Choroid plexus epithelial cell (primary cell): ENCODE measurements at places on chromosomes 7 and 10.

GRCh38 chr7:131425992-131426391, 98.3 kb downstream of the MKLN1 start:
- no peak for DNase-seq

DNA sequence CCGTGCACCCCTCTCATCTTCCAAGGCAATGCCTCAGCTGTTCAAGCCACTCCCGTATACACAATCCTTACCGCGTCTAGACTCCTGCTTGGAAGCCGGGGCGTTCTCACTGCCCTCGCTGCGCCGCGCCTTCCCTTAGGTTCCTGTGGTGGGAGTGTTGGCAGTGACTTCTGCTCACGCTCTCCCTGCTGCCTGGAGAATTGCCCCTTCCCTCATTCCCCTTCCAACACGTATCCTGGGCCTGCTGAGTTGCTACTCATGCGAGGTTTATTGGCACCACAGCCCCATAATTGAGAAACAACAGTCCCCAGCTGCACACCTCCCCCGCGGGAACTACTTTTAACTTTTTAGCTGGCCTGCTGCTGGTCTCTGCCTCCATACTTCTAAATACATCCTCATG, 31.9 kb downstream of the RBM17 start:
- DNase-seq = no peak

DNA sequence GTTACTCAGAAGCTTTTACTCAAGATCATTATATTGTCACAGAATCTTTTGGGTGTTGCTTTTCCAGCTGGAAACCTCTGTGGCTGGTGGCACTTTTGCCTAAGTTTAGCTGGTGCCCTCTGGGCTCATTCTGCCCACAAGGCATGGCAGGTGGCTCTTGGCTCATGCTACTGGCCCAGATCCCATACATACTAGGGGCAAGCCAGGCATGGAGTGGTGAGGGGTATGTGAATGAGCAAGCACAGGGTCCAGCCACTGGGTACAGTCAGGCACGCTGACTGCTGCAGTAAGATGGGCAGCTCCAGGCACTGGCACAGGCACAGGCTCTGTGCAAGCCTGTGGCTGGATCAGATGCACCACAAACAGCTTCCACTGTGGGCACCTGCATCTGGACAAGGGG, 375.0 kb upstream of the SEMA3C start:
- DNase-seq = no peak

DNA sequence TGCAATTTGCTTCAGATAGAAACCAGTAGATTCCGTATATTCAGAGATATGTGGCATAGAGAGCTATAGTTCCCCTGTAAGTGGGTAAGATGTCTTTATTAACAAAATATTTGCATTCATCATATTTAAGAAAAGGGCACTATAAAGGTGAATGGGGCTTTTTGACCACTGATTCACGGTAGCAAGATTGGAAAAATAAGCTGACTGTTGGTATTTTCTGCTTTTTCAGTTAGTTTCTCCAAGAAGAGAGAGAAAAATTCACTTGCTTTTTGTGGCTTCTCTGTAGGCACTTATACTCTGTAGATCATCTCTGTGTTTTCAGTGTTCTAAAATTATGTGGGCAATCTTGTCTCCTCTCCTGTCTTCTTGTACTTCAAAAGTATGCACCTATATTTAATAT, 245.1 kb downstream of the TWIST1 start:
- DNase-seq = no peak

DNA sequence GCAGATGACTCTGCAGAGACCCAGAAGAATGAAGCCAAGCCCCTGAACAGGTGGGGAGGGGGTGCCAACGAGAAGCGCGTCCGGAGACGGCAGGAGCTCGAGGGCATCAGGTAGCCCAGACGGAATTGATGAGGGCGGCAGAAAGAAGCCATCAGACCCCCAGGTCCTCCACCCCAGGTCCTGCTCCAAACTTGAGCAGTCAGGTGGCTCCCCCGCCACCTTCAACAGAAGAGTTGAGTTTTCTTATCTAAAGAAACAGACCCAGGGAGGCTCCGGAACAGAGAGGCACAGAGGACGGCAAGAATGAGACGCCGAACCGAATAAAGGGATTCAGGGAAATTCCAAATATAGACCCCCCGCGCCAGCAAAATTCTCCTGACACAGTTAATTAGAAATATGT, 22.2 kb downstream of the RGS10 start:
- DNase-seq = no peak

DNA sequence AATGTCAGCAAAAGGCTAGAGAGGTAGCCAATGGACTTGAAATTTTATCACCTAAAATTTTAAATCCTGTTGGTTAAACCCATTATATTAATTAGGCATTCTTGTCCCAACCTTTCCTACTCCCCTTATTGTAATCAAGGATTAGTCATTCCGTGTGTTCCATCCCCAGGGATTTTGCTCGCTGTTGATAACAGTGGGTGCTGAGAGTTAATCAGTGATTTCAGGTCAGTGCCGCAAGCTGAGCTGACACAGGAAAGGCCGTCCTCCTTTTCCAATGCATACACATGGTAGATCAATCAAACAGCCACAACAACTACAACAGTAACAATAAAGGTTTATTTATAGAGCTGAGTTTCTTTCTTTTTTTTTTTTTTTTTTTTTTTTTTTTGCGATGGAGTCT, 271.4 kb downstream of the ACTR3B start:
- DNase-seq = no peak

DNA sequence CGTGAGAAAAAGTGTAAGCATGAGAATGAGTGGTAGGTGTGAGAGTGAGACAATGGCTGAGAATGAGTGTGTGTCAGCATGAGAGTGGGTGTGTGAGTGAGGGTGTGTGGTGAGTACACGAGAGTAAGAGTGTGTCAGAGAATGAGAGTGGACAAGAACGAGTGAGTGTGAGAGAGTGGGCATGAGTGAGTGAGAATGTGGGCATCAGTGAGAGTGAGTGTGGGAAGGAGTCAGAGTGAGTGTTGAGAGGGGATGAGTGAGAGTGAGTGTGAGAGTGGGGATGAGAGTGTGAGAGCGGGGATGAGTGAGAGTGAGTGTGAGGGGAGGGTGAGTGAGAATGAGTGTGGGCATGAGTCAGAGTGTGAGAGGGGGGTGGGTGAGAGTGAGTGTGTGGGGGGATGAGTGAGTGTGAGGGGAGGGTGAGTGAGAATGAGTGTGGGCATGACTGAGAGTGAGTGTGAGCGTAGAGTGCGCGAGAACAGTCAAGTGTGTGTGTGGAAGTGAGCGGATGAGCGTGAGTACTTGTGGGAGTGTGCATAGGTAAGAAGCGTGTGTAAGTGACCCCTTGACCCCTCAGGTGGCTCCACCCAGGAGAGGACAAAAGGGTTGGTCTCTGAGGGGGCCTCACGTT, 75.8 kb downstream of the GOLGA7B start:
- DNase-seq = no peak

GRCh38 chr7:92228742-92229141, 17.0 kb downstream of the KRIT1 start:
- no peak for DNase-seq

- DNase-seq = peak; percentile 85
These were observed 12.6 kb downstream of the KLLN start for GRCh38 chr10:87850742-87851205.

DNA sequence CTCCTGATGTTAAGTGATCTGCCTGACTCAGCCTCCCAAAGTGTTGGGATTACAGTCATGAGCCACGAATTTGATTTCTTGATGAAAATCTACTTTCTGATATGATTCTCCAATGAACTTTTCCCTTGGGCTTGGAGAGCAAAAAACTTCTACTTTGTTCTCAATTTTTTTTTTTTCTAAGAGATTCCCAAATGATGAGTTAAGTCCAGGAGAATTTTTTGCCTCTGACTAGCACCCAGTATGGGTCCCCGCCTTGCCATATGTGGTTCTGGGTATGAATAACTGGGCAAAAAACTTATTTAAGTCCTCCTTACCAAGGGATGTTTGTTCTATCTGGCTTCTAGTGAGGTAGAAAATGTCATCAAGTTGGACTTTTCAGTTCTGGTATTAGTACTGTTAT, 147.9 kb upstream of the LYZL1 start:
- peak; percentile 90 for DNase-seq

- no peak for DNase-seq
These were observed 1148.0 kb upstream of the CELF2 start for GRCh38 chr10:9869606-9870176.

DNA sequence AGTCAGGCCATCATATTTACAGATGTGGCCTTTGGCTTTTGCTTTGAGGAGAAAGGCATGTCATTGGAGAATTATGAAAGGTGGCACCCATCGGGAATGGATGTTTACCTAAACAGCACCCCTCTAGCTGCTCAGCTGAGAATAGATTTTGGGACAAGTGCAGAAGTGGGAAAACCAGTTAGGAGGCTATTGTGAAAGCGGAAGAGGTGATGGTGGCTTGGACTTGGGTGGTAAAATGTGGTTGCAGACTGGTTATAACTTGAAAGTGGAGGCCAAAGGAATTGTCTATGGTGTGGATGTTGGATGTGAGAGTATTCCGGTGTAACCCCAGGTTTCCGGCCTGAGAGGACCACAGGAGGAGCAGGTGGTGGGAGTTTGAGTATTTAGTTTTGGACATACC, 5.2 kb upstream of the SLC12A9 start:
- no peak for DNase-seq

DNA sequence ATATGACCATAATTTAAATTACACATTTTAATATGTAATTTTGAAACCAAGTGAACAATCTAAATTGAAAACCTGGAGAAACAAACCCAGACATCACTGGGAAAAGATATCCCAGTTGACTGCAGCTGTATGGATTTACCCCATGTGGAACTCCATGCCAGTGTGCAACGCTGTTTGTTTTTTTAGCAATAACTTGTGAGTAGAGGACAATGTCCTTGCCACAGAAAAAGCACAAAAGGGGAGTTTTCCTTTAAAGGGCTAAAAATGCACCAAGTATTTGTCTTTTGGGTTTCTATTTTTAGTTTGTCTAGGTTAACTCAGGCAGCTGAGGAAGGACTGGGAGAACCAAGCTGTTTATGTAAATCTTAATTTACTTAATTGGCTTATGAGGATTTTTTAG, 15.1 kb upstream of the COL17A1 start:
- DNase-seq = no peak

DNA sequence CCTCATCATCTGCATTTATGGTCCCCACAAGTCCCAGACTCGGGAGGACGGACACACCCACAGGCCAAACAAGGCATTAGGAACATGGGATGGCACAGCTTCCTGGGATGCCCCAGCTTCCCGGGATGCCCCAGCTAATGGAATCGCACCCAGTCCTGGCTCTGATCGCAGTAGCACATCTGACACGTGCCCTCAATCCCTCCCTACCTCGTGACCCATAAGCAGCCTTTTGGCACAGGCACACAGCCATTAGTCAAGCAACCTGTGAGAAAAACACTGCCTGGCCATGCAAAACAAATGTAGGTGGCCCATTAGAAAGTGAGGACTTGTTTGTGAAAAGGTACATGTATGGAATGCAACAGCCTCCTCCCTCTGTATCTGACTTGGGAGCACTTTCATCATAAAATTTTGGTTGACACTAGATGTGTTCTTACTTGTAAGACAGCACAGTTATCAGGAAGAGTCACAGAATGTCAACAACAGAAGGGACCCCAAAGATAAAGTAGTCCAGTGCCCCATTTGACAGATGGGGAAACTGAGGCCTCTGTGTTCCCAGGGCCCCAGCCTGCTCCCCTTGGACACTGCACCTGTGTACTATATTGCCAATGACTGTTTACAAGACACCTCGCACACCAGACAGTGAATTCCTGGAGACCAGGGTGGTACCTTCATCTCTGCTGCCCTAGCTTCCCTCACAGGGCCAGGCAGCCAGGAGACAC, 34.4 kb downstream of the DLG5 start:
- no peak for DNase-seq

- no peak for DNase-seq
These were observed 98.8 kb upstream of the MACROH2A2 start for GRCh38 chr10:69953851-69954250.

GRCh38 chr7:129792721-129793120, 160.0 kb downstream of the UBE2H start:
- peak; percentile 30 for DNase-seq

DNA sequence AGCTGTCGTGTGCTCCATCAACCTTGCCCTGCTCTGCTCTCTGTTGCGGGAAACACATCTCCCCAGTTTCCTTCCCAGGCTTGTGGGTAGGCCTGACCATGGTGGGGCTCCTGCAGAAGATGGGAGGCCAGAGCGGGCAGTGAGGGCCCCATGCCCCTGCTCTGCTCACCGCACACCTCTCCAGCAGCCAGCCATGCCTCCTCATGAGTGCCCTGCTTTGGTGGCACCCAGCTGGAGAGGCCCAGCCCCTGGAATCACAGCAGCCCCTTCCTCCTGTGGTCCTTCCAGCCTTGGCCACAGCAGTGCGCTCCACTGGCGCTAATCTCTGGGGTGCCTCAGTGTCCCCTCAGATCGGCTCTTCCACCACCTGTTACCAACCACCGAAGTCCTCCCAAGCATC, 4.2 kb upstream of the OPN4 start:
- no peak for DNase-seq

DNA sequence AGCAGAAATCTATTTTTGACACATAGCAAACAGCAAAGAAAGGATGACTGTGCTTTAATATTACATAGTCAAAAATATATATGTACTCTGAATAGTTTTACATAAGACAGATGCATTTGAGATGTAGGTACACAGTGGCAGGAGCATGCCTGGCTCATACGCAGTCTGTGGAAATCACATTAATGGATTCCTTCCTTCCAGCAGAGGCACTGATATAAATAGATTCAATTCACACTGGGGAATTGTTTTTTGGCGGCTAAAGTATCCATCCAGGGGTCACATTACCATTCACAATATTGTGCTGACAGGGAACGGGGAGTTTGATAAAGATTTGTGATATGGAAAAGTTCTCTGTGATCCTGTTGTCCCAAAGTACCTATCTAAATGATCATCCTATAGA, 72.5 kb upstream of the AGR3 start:
- no peak for DNase-seq

- DNase-seq = no peak
These were observed 10.6 kb upstream of the DNMBP start for GRCh38 chr10:100020142-100020885.

- DNase-seq = no peak
These were observed 187.3 kb downstream of the DPY19L1 start for GRCh38 chr7:34849986-34850385.

DNA sequence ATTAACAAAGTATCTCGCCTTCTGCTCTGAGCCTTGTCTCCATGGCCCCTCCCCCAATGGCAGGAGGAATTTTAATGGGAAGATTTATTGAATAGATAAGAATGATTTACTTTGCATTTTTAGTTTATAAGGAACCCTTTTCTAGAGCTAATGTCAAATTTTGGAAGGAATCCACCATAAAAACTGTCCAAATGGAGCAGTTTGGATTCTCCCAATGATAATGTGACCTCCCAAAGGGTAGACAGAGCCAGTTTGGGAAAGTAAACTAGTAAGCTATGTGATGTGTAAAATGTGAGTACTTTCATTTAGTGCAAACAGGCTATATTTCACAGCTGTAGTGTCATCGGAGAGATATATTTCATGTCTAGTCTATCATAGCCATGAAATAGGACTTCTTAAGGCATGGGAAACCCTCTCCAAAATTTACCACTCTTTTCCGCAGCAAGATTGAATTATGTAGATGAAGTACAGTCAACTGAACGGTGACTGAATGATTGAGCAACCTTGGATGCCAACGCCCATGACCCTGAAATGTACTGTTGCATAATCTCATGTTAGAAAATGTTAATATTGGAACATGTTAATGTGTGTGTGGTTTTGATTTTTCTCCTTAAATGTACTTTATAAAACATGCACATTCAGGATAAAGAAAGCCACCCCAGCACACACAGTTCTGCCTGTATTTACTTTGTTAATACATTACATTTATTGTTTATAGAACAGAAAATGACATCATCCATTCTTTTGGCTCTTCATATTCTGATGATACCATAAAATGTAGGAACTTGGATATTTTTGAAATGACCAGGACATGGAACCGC, 140.6 kb downstream of the NRP1 start:
- DNase-seq = peak; percentile 72

- DNase-seq = peak; percentile 38
These were observed 204.0 kb downstream of the AHR start for GRCh38 chr7:17502213-17503060.
